ENCODE measurements at places on chromosomes 3 and 15.
A peak's percentile ranks its signal among the peaks of the same experiment; 100 is the strongest.

DNA sequence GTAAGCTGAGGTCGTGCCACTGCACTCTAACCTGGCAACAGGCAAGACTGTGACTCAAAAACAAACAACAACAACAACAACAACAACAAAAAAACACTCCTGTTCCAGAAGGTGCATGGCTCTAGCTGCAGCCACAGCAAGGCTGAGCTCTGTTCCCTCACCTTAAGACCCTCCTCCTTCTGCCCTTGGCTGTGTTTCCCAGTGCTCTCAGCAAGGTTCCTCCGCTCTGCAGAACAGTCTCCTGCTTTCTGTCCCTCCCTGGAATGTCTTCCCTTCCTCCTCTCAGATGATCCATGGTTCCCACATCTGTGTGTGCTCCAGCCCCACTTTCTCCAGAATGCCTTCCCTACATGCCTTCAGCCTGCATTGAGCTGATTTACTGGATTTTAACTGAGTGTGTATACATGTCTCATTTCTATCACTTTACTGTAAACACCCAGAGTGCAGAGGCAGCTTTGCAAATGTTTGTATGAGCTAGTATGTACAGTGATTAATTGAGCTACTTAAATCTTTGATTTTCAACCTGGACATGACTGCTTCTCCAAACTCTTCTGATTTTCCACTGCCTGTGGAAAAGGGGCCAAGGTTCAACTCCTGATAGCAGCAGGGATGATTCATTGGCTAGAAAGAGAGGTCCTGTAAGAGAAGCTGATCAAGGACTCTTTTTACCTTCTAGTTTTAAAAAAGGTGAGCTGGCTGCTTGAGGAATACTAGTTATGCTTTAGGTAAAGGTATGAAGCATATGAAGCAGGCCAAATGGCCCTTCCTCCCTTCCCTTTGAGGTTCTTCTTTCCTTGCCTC, 14.7 kb downstream of the ANKUB1 start:
- DNase-seq: no peak

DNA sequence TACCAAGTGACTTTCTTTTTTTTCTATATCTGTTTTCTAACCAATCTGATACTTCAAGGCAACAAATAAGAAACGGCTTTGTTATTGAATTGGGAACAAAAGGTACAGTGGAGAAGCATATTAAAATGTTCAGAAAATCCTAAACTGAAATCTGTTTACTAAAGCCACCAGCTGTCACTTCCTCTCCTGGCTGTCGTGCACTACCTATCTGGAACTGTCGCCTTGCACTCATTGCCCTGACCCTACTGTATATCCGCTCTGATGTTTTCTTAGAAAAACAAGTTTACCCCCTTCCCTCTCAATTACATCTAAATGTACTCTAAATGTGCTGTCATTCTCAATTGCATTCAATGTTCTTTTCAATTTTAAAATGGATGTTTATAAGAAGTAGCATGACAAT, 439.8 kb upstream of the ARRDC4 start:
- peak; percentile 1 for DNase-seq

- peak; percentile 50 for DNase-seq
These were observed 152.5 kb downstream of the MEX3B start for GRCh38 chr15:81893182-81893835.

DNA sequence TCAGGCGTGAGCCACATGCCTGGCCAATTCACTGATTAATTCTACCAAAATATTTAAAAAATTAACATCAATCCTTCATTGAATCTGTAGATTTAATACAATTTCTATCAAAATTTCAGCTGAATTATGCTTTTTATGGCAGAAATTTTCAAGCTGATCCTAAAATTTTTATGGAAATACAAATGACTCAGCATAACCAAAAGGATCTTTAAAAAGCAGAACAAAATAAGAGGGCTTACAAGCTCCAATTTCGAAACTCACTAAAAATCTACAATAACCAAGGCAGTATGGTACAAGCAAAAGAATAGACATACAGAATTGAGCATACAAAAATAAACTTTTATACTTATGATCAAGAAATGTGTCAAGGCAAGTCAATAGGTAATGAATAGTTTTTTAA, 180.4 kb upstream of the CTNNB1 start:
- DNase-seq: no peak

DNA sequence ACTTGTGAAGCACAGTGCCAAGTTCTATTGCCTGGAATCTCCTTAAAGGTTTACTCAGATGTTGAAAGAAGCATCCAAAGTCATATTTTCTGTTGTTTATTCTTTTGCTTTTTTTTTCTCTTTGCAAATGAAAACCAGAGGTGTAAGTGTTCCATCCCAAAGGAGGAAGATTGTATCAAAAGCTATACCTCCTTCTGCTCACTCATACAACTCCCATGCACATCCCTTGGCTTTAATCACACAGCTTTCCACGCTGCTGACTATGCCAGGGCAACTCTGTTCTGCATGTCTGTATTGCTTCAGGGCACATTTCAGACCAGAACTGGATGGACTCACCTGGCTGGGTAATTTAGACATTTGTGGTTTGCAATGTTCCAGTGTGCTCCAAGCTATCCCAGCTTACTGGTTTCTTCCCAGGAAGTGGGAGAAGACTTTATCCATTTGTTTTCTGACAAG, 399.6 kb upstream of the TBL1XR1 start:
- DNase-seq: no peak

Data from eye (tissue), 1 donor.